ENCODE measurements at places on chromosomes 6 and 20.

DNA sequence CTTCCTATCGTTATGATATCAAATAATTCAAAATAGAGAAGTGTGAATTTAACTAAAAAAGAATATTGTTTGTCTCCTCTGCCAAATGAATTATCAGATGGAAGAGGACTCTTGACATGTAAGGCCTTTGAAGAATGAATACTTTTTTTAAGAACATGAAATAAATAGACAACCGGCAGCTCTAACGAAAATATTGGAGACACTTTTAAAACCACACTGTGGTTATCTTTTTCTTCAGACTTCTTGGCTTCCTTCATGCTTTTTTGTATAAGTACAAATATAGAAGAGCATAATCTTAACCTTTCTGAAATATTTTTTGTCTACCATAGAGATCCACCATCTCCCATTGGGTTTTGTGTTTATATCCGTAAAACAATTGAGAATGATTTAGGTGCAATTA, 115.2 kb upstream of the SCGN start:
- no peak for DNase-seq

- no peak for DNase-seq
Observed at GRCh38 chr6:156199182-156199581, 578.0 kb upstream of the ARID1B start.

- no peak for DNase-seq
Observed at GRCh38 chr20:31949877-31950646, 1.8 kb downstream of the PDRG1 start.

- DNase-seq, result no peak
Observed at GRCh38 chr20:48697845-48698491, 129.8 kb downstream of the PREX1 start.

DNA sequence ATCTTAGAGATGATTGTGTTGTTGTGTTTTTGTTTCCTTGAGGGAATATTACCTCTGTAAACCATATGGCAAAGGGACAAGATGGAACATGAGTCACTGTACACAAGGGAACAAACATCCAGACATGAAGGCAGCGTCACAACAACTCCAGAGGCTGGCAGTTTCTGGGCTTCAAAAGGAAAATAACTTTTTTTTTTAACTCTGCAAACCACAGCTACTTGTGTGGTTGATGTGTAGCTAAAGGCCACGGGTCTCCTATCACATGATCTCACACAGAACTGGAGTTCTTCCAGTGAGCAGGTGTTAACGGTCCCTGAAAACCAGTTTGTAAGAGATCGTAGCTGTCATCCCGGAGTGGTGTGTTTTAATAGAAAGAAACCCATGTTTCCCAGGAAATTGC, 33.2 kb upstream of the HBS1L start:
- peak; percentile 34 for DNase-seq

- no peak for DNase-seq
Observed at GRCh38 chr20:32040142-32040953, 11.7 kb upstream of the HCK start.

GRCh38 chr6:141265756-141266623, 866.7 kb upstream of the GJE1 start:
- DNase-seq, result no peak

DNA sequence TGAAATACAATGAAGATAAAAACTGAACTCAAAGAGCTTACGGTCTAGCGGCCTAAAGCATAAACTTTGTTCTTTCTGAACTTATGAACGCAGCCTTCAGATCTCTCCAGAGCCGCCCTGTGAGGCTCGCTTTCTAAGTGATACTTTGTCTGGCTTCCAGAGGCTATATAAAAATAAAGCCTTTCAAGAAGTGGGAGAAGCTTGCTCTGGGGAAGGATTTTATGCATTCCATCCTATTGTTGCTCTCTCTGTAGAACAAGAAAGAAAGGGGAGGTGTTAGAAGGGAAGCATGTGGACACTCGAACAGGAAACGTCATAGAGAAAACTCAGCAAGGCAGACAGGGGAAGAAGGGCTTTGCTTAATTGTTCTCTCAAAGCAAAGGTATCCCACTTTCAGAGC, 77.0 kb downstream of the TBX18 start:
- no peak for DNase-seq

Data from activated T-cell treated with anti-CD3 and anti-CD28 coated beads, Interleukin-2, amount 50 U/mL, for 1 hour (primary cell).